ENCODE measurements at places on chromosomes 3 and 15.

GRCh38 chr15:99574502-99574901 is 8.7 kb downstream of the MEF2A start:
- DNase-seq = no peak

- DNase-seq = no peak
Observed at GRCh38 chr15:66654739-66655375, 47.2 kb upstream of the SMAD6 start.

DNA sequence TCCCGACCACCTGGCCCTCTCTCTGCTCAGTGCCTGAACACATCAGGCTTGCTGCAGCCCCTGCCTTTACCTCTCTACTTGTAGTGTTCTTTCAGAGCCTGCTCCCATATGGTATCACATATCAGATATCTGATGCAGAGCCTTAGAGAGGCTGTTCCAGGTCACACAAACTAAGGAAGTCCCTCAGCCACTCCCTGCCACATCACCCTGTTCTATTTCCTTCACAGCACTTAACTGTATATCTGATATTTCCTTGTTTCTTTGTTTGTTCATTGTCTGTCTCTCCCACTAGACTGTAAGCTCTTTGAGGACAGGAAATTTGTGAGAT is 976 bp upstream of the ALDH1L1 start:
- DNase-seq = no peak

DNA sequence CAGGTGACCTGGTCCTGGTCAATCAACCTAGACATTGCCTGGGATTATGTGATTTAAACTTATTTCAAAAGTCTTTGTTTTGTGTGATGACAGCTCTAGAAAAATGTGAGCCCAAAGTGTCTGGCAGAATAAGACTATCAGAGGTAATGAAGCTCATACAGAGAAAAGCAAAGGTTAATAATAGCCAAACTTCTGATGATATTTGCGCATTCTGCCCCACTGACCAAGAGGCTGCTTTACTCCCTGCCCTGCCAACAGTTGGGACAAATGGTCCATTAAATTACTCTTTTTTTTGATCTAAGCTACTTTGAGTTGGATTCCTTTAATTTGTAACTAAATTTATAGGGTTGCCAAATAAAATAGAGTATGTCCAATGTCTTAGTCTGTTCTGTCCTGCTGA is 911.2 kb downstream of the MCTP2 start:
- DNase-seq = no peak

GRCh38 chr3:56987238-56987895 is 73.1 kb upstream of the SPATA12 start:
- DNase-seq = no peak

- no peak for DNase-seq
Observed at GRCh38 chr3:89332386-89332785, 225.0 kb downstream of the EPHA3 start.

- DNase-seq = no peak
Observed at GRCh38 chr15:44736181-44736765, at the start of gene TRIM69. TRIM69 (plus strand) TSS chr15:44736528; CDS start chr15:44736705, 177 bp downstream.

- DNase-seq = no peak
Observed at GRCh38 chr3:118810499-118811035, 224.1 kb downstream of the IGSF11 start.

DNA sequence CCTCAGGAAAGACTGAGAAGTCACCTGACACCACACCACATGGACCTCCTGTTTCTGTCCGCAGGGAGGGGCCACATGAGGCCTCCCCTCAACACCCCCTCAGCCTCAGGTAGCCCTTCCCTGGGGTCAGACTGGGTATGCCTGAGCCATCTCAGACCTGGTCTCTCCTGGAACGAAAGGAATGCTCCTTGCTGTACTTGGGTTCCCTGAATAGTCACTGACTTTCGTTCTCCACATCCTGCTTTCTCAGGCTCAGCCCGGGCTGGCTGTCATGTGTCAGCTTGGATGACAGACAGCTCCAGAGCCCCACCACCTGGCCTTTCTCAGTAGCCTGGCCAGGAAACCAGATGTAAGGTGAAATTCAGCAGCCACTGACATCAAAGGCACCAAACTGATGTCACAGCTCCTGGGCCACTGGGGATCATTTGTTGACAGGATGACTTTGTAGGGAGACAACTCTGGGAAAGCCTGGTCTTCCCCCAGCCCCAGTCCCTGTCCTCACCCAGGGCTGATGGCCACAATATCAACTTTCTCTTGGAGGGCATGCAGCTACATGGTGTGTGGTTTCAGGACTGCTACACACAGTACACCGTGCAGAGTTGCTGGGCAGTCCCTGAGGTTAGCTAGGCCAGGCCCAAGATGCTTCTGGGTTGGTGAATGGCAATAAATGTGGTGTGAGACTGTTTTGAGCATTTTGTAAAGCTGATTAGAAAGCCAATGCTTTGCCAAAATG is 141.4 kb upstream of the MRPS22 start:
- DNase-seq = no peak

GRCh38 chr15:25947323-25948314 is 84.5 kb upstream of the ATP10A start:
- no peak for DNase-seq

DNA sequence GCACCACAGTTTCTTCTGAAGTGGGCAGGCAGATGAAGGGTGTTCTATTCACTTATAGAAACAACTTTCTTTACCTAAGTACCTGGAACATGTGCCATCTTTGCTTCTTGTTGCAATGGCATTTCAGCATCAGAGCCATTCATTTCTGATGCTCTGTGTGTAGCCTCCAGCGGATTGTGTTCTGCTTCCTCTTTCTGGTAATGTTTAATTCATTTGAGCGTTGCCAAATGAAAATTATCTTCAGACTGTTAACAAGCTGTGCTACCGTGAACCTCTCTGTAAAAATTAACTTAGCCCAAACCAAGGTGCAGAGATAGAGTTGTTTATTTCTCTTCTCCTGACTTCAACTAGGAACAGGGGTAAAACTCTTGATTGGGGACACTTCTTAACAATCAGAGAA is 302.0 kb downstream of the EDEM1 start:
- no peak for DNase-seq

DNA sequence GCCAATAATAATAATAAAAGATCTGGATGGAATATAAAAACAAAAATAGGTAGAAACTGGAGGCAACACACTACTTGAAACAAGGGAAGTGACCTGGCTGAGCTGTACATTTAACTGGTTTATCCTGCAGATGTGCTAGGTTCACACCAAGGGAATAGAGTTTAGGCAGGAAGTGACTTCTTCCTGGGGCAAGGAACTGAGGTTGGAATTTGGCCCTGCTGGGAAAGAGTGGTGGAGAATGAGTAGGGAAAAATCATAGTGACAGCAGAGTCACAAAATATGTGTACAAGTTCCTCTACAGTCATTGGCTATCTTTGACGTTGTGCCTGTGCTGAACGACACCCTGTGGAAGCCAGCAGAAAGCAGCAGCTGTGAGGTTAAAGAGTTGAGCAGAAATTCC is 44.1 kb downstream of the ARHGAP11B start:
- DNase-seq = no peak

DNA sequence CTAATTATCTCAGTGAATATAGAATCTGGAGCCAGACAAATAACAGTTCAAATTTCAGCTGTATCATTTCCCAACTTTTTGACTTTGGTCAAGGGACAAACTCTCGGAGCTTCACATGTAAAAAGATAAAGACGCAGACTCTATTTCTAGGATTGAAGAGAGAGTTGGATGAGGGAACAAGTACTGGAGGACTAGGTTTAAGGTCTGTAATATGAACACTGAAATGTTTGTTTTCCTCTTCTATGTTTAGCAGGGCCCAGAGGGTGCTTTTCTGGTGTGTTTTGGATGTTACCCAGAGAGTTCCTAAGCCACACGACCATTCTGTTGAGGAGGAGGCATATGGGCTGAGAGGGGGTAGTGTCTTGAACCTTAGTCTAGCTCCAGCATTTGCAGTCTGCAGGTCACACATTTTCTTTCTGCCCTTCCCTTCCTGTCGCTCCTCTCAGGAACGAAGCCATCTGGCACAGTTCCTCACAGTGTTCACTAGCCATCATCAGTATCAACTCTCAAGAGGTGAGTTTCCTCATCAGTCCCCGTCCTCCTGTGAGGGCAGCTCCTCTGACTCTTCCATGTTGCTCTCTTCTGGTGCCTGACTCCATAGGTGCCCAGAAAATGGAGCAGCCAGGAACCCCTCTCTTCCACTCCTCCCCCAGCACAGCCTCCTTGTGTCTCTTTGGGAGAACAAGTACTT is 250.1 kb downstream of the SQOR start:
- no peak for DNase-seq

DNA sequence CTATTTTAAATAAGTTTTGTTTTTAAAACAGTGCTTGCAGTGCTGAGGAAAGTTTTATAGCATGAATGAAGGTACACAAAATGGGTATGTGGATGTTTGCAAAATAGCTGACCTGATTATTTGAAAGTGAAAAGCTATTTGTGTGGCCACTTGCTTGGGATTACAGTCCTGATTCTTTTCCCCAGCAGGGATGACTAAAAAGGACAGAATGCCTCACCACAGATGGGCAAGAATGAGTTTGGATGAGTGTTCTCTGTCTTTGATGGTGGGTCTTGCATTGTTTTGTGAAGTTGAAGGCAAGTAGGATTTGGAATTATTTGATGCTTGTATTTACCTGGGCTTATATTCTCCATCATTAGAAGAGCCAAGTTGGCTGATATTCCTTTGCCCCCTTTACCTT is 48.8 kb upstream of the MEIS2 start:
- no peak for DNase-seq

GRCh38 chr15:62940755-62941361 is 101.7 kb upstream of the TPM1 start:
- DNase-seq = no peak
